ENCODE measurements at places on chromosomes 5 and 9.

GRCh38 chr5:124692324-124692723 lies 54.1 kb downstream of the ZNF608 start:
- DNase-seq = no peak

GRCh38 chr5:152560512-152561137 lies 155.5 kb upstream of the NMUR2 start:
- DNase-seq = no peak

- no peak for DNase-seq
Observed at GRCh38 chr5:86030753-86031152, 587.0 kb upstream of the COX7C start.

DNA sequence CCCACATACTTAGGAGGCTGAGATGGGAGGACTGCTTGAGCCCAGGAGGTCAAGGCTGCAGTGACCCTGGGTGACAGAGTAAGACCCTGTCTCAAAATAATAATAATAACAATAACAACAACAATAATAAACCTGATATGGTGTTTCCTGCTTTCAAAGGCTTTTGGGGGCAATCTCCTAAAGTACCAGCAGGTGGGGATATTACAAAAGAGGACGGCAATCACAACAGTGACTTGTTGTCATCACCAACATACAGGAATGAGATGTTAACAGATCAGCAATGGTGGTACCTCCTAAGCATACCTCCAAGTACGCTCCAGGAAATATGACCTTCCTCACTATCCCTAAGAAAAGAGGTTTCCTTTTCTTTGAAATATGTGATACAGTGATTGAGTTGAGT lies 91.1 kb upstream of the RNF180 start:
- no peak for DNase-seq

GRCh38 chr5:2302169-2302568 lies 419.4 kb upstream of the IRX4 start:
- no peak for DNase-seq

- no peak for DNase-seq
Observed at GRCh38 chr5:163951069-163951468, 445.6 kb downstream of the MAT2B start.

GRCh38 chr5:4188704-4189103 lies 593.1 kb downstream of the IRX1 start:
- DNase-seq = no peak

DNA sequence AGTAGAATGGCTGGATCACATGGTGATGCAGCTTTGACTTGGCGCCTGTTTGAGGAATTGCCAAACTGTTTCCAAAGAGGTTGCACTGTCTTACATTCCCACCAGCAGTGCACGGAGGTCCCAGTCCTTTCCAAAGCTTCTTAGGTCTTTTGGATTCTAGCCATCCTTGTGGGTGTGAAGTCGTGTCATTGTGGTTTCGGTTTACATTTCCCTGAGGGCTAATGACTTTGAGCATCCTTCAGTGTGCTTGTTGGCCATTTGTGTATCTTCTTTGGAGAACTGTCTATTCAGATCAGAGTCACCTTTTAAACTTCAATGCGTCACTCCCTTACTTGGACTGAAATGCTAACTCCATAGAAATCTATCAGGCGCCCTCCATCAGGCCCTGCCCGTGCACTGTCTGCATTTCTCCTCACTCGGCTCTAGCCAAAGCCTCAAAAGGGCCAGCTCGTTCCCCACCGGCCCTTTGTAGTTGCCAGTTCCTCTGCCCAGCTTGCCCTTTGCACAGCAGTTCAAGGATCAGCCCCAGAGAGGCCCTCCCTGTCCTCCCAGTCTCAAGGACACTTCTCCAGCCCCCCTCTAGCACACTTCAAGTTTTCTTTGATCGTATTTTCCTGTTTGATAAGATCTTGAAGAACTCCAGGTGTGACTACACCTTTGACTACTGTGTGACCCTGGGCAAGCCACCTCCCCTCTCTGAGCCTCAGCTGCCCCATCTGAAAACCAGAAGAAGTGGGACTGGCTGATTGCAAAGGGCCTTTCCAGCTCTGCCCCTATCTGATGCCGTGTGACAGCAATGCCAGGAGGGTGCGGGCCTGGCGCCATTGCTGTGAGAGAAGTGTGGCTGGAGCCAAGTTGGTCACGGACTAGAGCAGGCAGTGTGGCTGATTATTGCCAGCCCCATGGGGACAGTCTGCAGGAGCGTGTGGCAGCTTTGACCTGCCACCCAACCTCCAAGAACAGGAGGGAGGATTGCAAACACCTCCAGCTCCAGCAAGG lies 5.6 kb downstream of the HRH2 start:
- DNase-seq = no peak

DNA sequence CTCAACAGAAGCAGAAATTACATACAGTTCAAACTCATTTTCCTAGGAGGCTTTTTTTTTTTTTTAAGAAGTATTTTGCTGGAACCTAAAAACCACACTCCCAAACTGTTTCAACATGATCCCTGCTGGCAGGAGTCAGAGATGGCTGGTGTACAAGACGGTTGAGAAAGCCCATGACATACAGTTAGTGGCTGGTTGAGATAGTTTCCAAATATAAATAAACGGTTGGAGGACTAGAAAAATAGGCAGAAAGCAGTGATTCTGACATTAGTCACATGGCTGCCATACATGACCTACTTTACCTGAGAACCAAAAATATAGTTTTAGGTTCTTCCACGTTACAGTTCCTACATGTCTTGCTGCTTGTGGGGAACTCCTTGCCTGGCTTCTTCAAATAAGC lies 31.7 kb upstream of the BASP1 start:
- no peak for DNase-seq

DNA sequence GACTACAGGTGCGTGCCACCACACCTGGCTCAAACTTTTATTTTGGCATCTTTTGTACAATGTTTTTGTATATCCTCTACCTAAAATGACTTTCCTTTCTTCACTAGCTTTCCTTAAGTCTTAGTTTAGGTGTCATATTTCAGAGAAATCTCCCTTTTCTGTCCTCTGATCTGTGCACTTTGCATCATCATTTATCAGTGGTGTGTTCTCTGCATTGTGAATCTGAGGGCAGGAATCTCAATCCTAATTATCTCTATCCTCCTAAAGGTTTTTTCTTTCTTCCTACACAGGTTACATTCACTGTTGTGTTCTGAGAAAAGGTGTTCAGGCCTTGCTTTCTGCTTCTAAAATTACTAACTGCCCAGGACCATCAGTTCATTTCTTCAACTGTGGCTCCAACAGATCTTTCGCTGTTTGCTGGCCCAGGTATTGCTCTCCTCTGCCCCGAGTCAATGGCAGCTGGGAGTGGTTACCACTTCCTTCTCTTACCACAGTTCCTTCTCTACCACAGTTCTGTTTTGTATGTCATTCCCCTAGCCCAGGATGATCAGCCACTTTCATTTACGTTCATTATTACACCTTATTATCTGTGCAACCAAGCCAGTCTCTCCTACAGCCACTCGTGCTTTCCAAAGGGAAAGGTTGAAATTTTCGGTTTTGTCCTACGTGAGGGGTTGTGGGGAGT lies 14.0 kb downstream of the TGFBR1 start:
- no peak for DNase-seq

DNA sequence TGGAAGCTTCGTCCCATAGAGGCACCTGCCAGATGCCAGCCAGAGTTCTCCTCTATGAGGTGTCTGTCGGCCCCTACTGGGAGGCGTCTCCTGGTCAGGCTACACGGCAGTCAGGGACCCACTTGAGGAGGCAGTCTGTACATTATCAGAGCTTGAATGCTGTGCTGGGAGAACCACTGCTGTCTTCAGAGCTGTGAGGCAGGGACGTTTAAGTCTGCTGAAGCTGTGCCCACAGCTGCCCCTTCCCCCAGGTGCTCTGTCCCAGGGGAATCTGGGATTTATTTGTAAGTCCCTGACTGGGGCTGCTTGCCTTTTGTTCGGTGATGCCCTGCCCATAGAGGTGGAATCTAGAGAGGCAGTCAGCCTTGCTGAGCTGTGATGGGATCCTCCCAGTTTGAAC lies 70.8 kb downstream of the NDUFS4 start:
- no peak for DNase-seq

DNA sequence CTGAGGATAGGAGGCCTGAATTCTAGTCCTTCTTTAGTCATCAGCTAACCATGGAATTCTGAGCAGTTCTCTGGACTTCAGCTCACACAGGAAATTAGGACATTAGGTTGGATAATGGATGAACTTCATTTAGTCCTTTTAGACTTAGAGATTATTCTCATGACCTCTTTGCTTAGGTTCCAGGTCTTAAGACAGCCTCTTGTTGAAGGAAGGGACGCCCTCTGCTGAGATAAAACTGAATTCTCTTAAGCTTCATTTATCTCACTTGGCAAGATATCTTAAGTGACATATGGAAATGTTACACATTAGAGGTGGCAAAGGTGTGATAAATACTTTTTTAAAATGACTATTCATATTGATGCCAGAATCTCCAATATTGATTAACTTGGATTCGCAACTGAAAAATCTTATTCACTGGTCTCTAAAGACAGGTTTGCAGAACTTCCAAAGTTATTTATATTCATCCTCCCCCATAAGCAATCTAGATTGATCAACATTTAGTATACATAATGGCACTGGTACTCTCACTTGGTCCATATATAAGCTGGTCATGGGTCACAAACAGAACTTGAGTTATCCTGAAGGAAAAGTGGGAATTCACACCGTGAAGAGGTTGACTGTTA lies 16.9 kb upstream of the ZNF366 start:
- no peak for DNase-seq

DNA sequence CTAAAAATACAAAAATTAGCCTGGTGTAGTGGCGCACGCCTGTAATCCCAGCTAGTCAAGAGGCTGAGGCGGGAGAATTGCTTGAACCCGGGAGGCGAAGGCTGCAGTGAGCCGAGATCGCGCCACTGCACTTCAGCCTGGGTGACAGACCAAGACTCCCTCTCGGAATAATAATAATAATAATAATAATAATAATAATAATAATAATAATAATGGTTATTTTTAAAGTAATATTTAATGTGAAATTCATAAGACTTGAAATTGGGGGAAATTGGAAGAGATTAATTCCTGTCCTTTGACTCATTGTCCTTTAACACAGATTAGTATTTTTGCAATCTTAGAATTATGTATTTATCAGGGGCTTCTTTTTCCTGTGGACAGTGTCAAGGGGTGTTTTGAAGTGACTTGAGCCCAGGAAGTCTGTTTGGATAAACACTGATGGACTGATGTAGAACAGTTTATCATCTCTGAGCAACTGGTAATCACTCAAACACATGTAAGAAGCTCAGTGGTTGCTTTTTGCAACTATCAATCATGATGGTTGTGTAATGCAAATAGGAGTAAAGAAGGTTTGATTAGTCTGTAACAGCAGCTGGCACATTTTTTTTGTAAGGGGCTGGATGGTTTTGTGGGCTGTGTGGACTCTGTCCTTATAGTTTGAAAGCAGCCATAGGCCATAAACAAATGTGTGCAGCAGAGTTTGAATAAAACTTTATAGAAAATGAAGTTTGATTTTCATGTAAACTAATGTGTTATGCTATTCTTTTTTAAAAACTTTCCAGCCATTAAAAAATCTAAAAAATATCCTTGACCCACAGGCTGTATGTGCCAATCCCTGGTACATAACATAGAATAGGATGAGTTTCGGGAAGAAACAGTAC lies 93.5 kb downstream of the F2RL2 start:
- no peak for DNase-seq

GRCh38 chr9:116204252-116204882 lies 50.8 kb downstream of the PAPPA start:
- no peak for DNase-seq

- DNase-seq = no peak
Observed at GRCh38 chr5:172999974-173000373, 16.4 kb downstream of the ATP6V0E1 start.

DNA sequence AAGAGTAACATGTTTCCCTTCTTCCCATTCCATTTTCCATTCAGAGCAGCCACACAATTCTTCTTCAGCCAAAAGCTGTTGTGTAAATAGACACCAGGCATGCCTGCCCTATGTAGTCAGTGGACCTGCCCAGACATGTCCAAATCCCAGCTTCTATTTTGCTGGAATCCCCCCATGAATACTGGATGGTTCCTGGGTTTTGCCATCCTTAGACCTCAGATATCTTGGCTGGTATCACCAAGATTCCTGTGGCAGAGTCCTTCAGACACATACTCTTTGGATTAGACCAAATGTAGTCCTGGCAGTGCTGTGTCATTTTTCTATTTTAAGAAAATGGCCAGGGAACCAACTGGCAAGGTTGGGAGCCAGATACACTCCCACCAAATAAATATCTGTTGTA lies 10.3 kb downstream of the FST start:
- no peak for DNase-seq

GRCh38 chr5:95471487-95471886 lies 80.3 kb downstream of the FAM81B start:
- DNase-seq = no peak

DNA sequence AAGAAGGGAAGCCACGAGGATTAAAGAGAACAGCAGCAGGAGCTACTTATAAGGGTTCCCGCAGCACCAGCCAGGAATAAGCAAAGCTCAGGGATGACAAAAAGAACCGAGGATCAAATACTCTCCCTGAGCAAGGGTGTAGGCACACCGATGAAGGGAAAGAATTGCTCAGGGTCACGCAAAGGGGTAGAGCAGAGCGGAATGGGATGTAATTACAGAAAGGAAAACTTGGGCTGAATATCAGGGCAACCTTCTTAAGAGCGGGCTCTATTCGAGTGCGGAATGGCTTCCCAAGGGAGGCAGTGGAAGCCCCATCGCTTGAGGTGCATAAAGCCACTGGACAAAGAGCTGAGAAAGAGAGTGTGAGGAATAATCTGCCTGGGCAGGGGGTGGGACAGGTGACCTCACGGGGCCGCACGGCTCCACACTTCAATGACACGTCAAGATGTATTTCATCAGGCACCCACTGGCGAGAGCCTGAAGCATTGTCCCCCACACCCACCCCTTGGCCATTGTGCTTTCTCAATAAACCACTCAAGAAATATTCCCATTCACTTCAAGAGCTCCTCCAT lies 162.2 kb downstream of the EBF1 start:
- DNase-seq = no peak

DNA sequence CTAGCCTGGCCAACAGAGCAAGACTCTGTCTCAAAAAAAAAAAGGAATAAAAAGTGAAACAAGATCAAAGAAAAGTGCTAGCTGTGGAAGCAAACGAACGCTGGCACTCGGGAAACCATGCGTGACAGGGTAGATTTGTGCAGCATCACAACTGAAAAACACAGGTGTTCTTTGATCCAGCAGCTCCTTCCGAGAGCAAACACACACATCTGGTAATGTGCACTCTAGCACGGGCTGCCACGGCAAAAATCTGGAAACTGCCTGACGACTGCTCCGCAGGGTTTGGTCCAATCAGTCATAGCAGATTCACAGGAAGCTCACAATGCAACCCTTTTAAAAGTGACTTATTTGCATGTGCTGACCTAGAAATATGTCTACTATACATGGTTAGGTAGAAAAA lies 80.0 kb downstream of the SYK start:
- DNase-seq = peak; percentile 30

DNA sequence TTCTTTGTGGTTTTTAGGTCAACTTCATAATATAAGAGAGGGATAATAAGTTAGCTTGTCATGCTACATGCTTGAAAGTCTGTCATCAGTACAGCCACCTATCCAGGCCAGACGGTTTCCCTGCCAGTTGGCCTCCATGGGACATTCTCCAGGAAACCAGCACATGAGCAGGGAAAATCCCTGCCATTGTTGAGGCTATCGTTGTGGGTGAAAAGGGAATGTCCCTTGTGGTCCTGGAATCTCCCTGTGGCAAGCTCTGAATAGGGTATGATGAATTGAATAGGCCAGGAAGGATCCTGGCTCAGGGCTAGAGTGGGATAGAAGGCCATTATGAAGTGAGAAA lies 12.3 kb downstream of the F2RL1 start:
- no peak for DNase-seq
